ENCODE measurements at places on chromosomes 12 and 14.

DNA sequence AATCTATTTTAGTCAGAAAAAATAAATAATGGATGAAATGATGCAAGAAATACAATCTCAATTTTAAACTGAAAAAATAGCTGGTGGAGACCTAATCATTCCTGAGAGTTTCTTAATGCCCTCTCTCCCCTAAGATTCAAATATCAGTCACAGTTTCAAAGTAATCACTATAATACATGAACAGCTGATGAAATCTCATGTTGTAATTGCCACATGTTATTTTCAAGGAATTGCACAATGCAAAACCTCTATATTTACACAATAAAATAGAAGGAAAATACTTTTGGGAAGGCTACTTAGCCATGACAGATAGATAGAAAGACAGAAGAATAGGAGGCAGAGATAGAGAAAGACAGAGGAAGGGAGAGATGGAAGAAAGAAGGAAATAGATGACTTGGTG lies 18.2 kb downstream of the IFNG-AS1 start:
- DNase-seq: peak; percentile 53

- DNase-seq: no peak
Observed at GRCh38 chr12:60101715-60102114, 505.9 kb downstream of the SLC16A7 start.

- no peak for DNase-seq
Observed at GRCh38 chr14:32908196-32909084, 30.2 kb upstream of the NPAS3 start.

- no peak for DNase-seq
Observed at GRCh38 chr12:100114574-100114973, 28.1 kb downstream of the BLTP3B start.

- no peak for DNase-seq
Observed at GRCh38 chr12:83110424-83110823, 423.7 kb downstream of the TMTC2 start.

- DNase-seq: no peak
Observed at GRCh38 chr12:96549341-96549740, 60.0 kb downstream of the CFAP54 start.

Measured in NCI-H526 treated with DMSO at 0.1 percent for 48 hours (cell line).